ENCODE measurements at places on chromosomes 6 and 20. TPM values are rescaled to one million over a fixed set of nuclear protein-coding genes. Genes with fewer than 3 reads are reported as not detected.

IRF4 gene
- total RNA-seq = 94.2 TPM

C6orf15 gene
- total RNA-seq = not detected

FRMD1 gene
- total RNA-seq = not detected

DNA sequence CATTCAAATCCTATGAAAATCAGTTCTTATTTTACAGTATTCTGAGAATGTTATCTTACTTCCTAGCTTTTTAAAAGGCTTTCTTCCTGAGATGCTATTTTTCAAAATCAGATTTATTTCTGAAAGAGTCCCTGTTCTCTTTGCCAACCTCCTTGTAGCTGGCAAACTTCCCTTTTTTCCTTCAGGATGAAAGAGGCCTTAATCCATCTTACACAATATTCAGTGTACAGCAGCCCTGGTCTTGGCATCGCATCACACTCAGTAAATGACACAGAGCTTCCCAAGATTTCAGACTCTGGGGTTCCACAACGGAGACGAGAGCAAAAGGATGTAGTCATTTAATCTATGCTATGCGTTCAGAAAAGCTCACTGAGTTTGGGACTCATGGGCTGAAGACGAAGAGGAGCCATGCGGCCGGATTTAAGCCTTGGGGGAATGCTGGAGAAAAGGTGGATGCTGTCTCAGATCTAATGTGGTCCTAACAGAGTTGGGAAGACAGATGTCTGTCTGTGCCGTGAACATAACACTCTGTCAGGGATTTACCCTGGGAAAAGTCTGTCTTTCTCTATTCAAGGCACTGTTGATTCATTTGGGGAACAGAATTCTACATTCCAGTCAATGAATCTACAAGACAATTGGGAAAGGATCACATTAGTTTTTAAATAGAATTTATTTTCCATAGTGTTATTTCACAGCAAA lies 616.4 kb upstream of the AGPAT4 start:
- no peak for DNase-seq
- no peaks in the 10 kb centered on the region for H3K27me3 ChIP-seq
- H3K4me3 ChIP-seq = no peak overlapping the region

DNA sequence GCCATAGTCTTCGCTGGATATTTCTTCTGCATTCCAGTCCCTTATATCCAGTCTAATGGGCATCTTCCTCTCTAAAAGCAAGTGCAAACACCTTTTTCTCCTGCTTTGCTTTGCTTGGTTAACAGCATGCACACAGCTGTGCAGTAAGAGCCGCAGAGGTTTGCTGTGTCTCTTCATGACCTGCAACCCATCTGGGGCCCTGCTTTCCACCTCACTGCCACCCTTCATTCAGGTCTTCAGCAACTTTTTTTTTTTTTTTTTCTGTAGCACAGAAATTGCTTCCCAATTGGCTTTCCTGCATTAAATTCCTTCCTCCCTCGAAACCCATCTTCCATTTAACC lies 14.4 kb downstream of the NEDD9 start:
- H3K27me3 ChIP-seq = no peaks in the 10 kb centered on the region
- no peak for DNase-seq
- H3K4me3 ChIP-seq = no peak overlapping the region
- peaks cover 63% of the 10 kb centered on the region for H3K4me1 ChIP-seq
- H3K27ac ChIP-seq = peak overlapping the region; percentile 24

DNA sequence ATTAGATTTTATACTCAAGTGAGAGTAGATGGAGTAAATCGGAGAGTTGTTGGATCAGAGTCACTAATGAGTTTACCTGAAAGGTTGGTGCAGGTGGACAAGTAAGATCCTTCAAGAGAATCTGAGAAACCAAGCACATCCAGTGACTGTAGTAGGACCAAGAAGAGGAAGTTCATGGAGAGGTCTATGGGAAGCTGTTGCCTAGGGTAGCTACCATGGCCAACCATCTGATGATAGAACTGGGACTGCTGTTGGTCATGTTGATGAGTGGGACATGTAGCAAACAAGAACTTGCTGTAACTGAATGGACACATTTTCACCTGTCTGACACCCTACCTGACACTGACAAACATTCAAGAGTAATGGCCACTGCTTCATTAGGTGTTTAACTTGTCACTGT lies 11.3 kb upstream of the ADGB start:
- no peak overlapping the region for H3K4me3 ChIP-seq
- no peak for DNase-seq
- no peaks in the 10 kb centered on the region for H3K4me1 ChIP-seq
- no peaks in the 10 kb centered on the region for H3K36me3 ChIP-seq
- H3K27me3 ChIP-seq = no peaks in the 10 kb centered on the region
- H3K27ac ChIP-seq = no peak overlapping the region

DNA sequence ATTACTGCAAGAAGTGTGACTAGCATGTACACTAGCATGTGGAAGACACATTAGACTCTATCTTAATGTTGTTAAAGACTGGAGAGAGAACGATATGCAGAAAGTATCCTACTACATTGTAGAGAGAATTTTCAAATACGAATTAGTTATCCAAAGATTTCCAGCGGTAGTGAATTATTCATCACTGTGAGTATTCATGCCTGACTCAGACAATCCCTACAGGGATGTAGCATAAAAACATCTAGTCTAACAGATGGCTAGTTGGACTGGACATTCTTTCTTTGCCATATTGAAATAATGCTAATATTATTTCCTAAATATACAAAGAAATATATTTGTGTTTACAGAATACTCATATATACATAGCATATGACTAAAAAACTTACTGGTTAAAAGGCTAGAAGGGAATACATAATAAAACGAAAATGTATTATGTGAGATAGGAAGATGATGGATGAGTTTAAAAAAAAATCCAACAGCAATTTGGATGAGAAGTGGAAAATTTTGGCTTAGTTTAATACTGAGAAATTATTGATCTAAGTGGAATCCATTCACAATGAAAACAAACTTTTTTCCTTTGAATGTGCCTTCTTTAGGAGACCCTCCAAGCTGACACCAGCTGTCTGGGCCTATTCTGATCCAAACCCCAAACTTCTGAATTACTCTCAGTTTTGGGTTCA lies 580.7 kb downstream of the RFPL4B start:
- no peak overlapping the region for H3K4me3 ChIP-seq
- no peaks in the 10 kb centered on the region for H3K27me3 ChIP-seq
- no peaks in the 10 kb centered on the region for H3K4me1 ChIP-seq
- no peak overlapping the region for H3K27ac ChIP-seq

- peaks cover 23% of the 10 kb centered on the region for H3K4me1 ChIP-seq
- DNase-seq = no peak
- no peak overlapping the region for H3K27ac ChIP-seq
- no peak overlapping the region for H3K4me3 ChIP-seq
- H3K36me3 ChIP-seq = peaks cover 18% of the 10 kb centered on the region
- no peaks in the 10 kb centered on the region for H3K27me3 ChIP-seq
Observed at GRCh38 chr6:7235712-7236305, 77.2 kb downstream of the SSR1 start.

DNA sequence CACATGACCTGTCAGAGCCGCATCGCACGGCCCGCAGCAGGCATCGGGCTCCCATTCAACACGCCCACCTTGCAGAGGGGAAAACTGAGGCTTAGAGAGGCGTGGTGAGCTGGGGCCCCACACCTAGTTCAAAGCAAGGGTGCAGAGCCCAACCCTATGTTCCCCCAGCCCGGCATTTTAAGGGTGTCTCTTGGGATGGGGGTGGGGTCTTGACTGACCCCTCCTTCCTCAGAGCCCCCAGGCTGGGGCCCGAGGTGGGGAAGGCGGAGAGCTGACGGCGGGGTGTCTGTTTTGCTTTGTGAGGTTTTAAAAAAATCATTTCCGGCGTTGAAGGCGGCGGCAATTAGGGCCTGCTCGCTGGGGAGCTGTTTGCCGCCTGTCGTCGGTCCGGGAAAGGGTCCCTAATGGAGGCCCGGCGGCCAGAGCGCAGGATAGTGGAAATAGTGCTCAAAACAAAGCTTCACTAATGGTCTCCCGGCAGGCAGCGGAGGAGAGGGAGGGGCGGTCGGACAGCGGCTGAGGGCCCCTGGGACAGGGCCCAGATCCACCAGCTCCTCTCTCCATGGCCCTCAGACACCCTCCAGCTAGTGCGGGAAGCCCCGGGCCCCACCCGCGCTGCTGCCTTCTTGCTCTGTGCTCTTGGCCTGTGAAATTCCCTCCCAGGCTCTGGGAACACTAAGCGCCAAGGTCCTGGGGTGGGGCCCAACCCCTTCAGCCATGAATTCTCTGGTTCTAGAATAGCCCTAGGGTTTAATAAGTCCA lies 11.9 kb downstream of the VSTM2L start:
- H3K4me1 ChIP-seq = peaks cover 21% of the 10 kb centered on the region
- H3K4me3 ChIP-seq = peak overlapping the region; percentile 58
- H3K27ac ChIP-seq = peak overlapping the region; percentile 70
- peak; percentile 52 for DNase-seq
- H3K36me3 ChIP-seq = no peaks in the 10 kb centered on the region

DNA sequence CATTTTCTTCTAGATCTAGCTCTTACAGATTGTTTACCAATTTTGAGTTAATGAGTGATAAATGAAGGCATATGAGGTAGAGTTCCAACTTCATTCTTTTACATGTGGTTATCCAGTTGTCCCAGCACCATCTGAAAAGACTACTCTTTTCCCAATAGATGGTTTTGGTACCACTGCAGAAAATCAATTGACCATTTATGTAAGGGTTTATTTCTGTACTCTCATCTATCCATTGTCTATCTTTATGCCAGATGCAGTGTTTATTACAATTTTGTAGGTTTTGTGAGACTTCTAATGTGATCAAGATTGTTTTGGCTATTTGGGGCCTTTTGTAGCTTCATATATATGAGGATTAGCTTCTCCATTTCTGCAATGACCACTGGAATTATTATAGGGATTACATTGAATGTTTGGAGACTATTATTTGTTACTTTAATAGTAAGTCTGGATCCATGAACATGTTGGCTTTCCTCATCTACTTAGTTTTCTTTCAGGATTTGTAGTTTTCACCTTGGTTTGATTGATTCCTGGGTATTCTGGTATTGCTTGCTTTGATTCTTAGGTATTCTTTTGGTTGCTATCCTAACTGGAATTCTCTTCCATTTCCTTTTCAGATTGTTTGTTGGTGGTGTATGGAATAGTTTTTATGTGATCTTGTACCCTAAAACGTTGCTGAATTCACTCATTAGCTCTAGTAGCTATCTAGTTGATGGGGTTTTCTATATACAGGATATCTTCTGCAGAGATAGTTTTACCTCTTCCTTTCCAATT lies 10.4 kb downstream of the SNRPB start:
- peaks cover 32% of the 10 kb centered on the region for H3K36me3 ChIP-seq
- no peak for DNase-seq
- peaks cover 2% of the 10 kb centered on the region for H3K4me1 ChIP-seq

DNA sequence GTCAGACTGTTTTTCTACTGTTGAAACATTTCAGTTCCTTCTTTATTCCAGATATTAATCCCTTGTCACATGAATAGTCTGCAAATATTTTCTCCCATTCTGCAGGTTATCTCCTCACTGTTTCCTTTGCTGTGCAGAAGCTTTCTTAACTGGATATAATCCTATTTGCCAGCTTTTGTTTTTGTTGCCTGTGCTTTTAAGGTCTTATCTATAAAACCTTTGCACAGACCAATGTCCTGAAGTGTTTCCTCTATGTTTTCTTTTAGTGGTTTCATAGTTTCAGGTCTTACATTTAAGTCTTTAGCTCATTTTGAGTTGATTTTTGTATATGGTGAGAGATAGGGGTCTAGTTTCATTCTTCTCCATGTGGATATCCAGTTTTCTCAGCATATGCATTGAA lies 19.2 kb downstream of the NCOA6 start:
- DNase-seq = no peak
- no peak overlapping the region for H3K27ac ChIP-seq
- peaks cover 2% of the 10 kb centered on the region for H3K36me3 ChIP-seq
- H3K4me1 ChIP-seq = peaks cover 8% of the 10 kb centered on the region
- no peaks in the 10 kb centered on the region for H3K27me3 ChIP-seq
- H3K4me3 ChIP-seq = no peak overlapping the region

DNA sequence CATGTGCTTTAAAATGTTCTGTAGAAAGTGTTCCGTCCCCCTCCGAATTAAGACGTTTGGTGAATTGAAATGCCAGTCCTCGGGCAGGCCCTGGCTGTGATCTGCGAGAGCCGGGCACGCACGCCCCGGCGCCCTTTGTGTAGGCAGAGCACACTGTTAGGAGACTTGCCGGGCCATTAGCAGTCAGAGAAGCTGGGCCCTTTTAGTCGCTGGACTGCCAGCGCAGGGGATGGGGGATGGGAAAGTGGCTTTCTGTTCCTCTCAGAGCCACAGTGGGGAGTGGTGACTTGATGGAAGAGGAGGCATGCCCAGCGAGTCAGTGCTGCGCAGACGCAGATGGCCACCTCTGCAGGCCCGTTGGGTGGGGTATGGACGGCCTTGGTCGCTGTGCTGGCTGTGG lies 2.2 kb downstream of the PPP1R3G start:
- H3K36me3 ChIP-seq = no peaks in the 10 kb centered on the region
- no peak overlapping the region for H3K4me3 ChIP-seq
- DNase-seq = no peak
- H3K27me3 ChIP-seq = peaks cover 64% of the 10 kb centered on the region

DNA sequence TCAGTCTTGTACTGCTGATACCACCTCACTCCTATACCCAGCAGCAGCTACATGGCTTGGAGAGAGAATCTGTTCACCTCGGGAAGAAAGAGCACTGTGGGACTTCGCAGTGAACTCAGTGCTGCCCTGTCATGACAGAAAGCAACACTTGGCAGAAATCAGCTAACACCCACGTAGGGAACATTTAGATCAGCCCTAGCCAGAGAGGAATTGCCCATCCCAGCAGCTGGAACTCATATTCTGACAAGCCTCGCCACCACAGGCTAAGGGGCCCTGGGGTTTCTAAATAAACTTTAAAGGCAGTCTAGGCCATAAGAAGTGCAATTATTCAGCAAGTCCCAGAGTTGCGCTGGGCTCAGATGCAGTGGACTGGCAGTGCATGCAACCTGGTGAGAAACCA lies 1266.8 kb downstream of the GRIK2 start:
- no peaks in the 10 kb centered on the region for H3K4me1 ChIP-seq
- no peaks in the 10 kb centered on the region for H3K27me3 ChIP-seq
- H3K27ac ChIP-seq = no peak overlapping the region

- no peak overlapping the region for H3K27ac ChIP-seq
- no peaks in the 10 kb centered on the region for H3K4me1 ChIP-seq
- no peak overlapping the region for H3K4me3 ChIP-seq
Observed at GRCh38 chr6:161139304-161139765, 134.5 kb downstream of the AGPAT4 start.
